ENCODE measurements at places on chromosomes 6 and 20.

GRCh38 chr6:11381801-11382513 is 149.5 kb upstream of the NEDD9 start:
- DNase-seq = peak; percentile 80

- no peak for DNase-seq
Measured at GRCh38 chr6:19463925-19464324, 373.2 kb upstream of the ID4 start.

DNA sequence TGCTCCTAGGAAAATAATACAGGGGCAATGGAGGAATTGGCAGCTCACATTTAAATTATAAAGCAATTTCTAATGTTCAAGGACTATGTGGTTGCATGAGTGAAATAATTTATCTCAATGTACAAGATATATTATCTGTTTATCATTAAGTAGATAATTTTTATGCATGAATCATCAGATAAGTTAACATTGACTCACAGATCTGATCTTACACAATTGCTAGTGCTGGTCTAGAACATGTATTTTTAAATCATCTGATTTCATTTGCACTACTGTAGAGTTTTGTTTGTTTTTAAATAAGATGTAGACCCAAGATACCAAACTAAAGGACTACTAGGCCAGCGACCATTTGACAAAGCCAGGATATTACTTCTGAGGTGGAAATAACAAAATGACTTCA is 199.2 kb downstream of the BMP2 start:
- DNase-seq = no peak

GRCh38 chr20:58143531-58143930 is 84.9 kb downstream of the ANKRD60 start:
- no peak for DNase-seq

GRCh38 chr20:8223091-8223870 is 91.2 kb downstream of the PLCB1 start:
- no peak for DNase-seq

DNA sequence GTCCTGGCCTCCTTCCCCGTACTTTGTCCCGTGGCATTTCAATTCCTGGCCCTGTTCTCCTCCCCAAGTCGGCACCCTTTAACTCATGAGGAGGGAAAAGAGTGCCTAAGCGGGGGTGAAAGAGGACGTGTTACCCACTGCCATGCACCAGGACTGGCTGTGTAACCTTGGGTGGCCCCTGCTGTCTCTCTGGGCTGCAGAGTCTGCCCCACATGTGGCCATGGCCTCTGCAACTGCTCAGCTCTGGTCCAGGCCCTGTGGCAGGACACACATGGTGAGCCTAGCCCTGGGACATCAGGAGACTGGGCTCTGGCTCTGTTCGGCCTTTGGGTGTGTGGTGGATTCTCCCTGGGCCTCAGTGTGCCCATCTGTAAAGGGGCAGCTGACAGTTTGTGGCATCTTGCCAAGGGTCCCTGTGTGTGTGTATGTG is 58.5 kb downstream of the SRC start:
- no peak for DNase-seq

DNA sequence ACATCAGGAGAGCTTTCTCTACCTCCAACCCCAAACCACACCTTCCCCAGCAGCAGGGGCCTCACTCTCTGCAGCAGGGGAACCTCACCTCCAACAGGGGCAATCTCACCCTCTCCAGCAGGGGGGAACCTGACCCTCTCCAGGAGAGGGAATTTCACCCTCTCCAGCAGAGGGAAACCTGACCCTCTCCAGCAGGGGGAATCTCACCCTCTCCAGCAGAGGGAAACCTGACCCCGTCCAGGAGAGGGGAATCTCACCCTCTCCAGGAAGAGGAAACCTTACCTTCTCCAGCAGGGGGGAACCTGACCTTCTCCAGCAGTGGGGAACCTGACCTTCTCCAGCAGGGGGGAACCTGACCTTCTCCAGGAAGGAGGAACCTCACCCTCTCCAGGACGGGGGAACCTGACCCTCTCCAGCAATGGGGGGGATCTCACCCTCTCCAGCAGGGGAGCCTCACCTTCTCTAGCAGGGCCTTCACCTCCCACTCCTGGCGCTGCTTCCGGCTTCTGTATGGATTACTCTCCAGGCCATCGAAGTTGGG is 3.1 kb downstream of the B3GALT4 start:
- DNase-seq = no peak

DNA sequence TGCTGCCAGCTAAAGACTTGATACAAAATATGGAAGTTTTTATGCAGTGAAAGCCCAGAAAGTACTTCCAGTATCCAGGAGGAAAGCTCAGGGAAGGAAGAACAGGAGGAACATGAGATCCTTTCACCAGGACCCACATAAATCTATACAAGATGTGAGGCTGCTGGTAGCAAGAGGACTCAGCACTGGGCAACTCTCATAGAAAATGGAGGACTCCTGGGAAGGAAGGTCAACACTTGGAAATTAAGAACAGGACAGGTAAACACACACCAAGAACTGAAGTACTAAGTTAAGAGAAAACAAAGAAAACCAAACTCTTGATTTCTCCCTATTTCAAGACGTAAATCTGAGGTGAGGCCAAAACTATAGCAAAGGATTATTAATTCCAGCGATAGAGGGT is 220.5 kb upstream of the HSF2 start:
- DNase-seq = no peak

DNA sequence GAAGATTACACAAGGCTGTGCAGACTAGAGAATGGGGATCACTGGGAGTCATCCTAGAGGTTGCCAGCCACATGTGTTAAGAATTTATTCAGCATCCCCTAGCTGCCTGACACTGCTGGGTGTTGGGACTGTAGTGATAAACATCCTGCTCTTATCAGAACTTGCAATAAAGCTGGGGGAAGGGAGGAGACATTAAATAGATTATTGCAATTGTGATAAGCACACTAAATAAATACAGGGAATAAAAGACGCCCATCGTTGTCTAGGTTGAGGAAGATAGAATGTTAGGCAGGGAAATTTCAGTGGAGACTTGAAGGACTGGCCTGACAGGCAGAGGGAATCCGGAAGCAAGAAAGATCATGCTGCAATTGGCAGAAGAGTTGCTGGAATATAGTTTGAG is 33.2 kb upstream of the TRAM2 start:
- DNase-seq = no peak

GRCh38 chr6:90468080-90468479 is 118.8 kb downstream of the MAP3K7 start:
- no peak for DNase-seq

- DNase-seq = no peak
Measured at GRCh38 chr20:24493661-24494459, 24.4 kb downstream of the SYNDIG1 start.

DNA sequence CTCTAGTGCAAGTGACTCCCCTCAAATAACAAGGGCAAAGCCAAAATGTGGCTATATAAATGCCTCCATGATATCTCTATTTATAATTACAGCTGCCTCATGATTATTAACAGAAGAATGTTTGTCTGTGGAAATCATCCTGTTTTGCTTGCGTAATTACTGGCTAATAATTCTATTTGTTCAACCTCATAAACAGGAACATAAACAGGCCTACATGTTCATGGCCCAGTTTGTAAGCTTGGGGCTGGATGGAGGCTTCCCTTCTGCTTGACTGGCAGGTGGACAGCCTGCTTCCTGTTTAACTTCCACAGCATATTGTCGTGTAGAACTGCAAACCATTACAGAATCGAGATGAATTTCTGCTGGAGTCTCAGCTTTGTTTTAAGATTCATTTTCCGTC is 766.0 kb upstream of the MAP3K7 start:
- no peak for DNase-seq

GRCh38 chr6:75794954-75795739 is 46.1 kb downstream of the MYO6 start:
- DNase-seq = no peak

DNA sequence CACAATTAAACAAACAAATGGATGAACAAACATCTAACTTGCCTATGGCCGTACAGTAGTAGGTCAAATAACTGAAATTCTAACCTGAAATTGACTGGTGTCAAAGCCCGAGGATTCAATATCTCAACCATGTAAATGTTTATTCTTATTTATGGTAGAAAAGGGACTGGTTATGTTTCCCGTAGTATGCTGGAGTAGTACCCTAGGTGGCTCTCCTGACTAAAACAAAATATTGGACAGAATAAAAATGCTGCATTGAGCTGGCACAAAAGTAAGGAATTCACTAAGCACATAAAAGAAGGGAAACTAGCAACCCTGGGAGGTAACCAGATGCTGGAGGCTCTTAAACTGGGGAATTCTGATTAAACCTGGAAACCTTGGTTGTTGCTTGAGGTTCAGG is 117.1 kb upstream of the PREP start:
- DNase-seq = no peak

DNA sequence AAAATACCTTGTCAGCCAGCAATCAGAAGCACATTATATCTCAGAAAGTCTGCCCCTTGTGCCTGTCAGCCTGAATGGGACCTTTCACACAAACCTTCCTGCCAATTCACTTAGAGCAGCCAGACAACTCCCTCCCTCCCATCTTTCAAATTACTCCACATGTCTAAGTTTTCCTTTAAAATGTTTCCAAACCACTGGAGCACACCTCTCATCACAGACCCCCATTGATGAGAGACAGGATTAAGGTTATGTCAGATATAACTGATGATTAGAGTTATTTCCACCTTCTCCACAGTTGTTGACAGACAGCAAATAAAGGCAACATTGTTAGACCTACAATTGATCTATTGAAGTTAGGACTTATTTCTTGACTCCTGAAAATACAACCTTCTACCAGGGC is 408.4 kb downstream of the PLCB1 start:
- DNase-seq = no peak

DNA sequence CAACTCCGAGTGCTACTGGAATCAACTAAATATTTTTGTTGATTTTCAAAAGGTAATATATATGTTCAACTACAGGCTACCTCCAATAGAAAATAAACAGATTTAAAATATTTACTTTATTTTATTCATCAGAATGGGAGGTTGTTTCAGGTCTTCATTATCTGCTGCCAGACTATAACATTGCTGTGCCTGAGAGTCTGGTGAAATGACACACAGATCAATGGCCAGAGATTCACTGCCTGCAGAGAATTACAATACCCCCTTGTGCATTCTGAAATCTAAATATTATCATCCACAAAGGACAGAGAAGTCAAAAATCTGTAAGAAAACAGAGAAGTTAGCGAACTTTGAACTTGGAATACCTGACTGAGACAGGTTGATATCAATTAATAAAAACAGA is 667.8 kb upstream of the GJE1 start:
- DNase-seq = no peak

DNA sequence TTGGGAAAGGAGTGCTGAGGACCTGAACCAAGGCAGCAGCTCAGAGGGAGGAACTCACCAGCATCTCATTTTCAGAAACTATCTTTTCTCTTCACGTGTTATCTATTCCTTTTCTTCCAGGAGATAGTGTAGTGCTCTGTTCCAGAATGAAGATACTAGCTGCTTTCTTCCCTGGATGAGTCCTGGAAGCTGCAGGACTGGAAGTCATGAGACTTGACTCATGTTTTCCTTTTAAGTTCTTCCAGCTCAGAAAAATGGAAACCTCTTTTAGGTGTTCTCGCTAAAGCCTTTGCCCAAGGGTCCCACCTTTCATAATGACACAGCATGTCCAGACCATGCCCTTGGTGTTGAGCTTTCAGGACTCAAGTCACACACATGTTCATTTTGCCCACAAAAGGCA is 106.7 kb downstream of the UNC5CL start:
- DNase-seq = no peak

- DNase-seq = no peak
Measured at GRCh38 chr20:34435589-34435988, 72.5 kb downstream of the ITCH start.

- DNase-seq = no peak
Measured at GRCh38 chr6:5427586-5427985, 166.3 kb downstream of the FARS2 start.

- DNase-seq = no peak
Measured at GRCh38 chr6:69106511-69106910, 471.4 kb downstream of the ADGRB3 start.

DNA sequence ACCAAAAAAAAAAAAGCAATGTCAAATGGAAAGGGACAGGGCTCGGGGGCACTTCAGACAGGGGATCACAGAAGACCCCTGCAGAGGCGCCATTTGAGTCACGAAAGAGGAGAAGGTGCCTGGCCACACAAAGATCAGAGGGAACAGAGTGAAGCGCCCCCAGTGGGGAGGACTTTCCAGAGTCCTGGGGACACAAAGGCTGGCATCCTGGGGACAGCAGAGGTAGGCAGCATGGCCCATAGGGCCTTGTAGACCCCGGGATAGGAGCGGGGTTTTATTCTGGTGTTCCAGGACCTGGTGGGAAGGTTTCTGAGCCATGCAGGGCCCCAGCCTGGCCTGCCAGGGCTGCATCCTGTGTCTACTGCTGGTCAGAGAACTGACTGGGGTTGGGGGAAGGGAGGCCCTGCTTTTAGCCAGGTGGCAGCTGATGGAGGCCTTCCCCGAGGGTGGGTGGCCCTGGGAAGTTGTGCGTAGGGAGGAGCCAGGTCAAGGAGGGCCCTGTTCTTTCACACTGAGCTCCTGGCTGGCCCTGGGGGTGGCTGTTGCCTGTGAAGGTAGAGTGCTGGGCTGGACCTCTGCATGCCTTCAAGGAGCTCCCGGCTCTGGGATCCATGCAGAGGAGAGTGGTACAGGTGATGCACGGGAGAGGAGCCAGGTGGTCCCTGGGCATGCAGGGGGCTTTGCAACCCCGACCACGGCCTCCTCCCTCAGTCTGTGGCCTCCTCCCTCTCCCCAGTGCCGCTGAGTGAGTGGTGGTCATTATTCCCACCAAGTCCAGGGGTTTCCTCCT is 117.9 kb downstream of the CDH4 start:
- DNase-seq = no peak
